Vein endothelial cell (primary cell): ENCODE measurements at places on chromosomes 11 and 22. TPM values are rescaled to one million over a fixed set of nuclear protein-coding genes. Genes with fewer than 3 reads are reported as not detected.

VPREB3 gene
- not detected in 2 replicates for total RNA-seq

UQCC3 gene
- total RNA-seq, result 5.9 and 6.1 TPM in 2 replicates

TXNRD2 gene
- 67.8 and 124 TPM in 2 replicates for total RNA-seq

CHRM1 gene
- total RNA-seq, result not detected in 2 replicates

FAM180B gene
- not detected in 2 replicates for total RNA-seq
